ENCODE measurements at places on chromosomes 5 and 9.

- no peak for DNase-seq
These were observed 1466.0 kb upstream of the C9orf72 start for GRCh38 chr9:29039258-29039657.

DNA sequence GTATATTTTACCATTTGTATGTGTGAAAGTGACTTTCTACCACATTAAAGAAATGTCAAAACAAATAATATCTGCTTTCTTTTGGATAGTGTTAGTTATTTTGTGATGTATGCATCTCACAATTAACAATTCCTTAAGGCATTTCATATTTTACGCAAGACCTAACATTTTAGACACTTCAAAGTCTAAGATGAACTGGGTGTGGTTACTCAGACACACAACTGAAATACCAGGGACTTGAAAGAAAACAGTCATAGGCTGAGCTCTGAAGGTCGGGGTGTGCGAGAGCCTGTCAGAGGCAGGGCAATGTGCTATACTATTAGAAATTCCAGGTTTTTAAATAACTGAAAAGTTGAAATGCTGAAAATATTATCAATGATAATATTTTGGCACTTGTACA, 44.5 kb upstream of the ZNF622 start:
- DNase-seq, result no peak

GRCh38 chr9:35842795-35843194, 13.8 kb downstream of the TMEM8B start:
- no peak for DNase-seq

DNA sequence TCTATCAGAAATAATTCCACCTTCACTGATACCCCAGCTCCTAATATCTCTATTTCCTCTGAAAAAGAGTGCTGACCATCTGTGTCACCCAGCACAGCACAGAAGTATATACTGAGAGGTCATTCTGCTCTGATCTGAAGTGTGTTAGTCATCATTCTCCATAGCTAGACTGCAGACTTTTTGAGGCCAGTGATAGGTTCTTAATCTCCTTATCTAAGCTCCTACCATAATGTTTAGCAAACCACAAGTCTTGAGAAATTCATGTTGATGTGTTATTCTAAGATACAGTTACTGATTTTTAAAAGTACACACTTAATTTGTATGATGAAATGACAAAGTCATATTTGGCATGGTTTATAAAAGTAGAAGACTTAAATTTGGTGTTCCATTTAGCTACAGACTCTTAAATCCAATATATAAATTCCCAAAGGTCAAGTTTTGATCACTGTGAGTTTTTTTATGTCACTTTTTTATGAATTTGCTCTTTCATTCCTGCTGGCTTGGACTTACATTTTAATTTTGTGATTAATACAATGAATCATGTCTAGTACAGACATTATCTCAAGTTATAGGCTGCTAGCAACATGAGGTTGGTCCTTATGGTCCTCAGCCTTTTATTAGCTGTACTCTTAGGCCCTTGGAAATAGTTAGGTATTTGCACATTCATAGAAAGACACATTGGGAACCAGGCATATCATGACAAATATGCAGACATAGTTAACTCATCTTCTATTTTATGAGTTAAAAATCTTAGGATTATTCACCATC, 380.8 kb downstream of the EBF1 start:
- peak; percentile 91 for DNase-seq

DNA sequence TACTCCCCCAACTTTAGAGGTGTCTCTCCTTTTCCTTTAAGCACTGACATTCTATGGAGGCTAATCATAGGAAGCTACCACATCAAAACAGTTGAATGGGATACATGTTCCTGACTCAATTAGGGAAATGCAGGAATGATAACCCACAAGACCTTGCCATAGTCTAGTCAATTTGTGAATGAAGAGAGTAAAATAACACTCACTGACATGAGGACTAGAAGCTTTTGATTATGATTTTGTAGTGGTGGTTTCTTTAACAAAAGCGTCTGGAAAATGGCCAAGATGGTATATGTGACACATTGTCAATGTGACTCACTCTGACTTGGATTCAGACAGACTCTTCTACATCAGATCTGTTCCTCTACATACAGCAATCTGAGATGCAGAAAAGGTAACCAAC, 13.7 kb upstream of the PRELID2 start:
- DNase-seq, result peak; percentile 67

DNA sequence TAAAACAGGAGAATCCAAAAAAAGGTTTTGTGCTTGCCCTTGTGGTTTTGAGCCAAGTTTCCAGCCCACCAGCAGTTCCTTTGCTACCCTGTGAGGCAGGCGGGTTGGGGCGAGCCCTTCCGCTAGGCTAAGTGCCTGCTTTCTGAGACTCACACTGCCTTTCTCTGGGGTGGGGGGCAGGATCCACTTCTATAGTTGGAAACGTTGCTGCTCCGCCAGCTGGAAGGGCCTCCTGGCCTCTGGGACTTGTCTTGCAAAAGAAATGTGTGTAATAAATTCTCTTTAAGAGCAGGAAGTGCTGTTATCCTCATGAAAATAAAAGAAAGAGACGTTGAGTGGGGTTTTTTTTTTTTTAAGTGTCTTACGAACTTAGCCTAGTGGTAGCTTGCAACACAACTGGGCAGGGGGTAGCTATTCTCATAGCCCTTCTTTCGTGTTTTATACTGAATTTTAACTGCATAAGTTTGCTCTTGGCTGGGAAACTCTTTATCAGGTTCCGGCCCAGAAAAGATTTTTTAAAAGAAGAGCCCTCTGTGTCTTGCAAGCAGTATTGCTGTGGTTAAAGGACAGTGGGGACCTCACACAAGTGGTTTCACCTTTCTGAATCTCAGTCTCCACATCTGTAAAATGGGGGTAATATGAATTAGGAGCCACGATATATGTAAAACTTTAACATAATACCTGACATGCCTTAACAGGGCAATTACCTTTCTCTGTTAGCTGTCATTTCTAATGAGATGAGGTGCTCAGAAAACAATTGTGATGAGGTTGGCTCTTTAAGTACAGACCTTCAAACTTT, 19.8 kb downstream of the JADE2 start:
- no peak for DNase-seq

DNA sequence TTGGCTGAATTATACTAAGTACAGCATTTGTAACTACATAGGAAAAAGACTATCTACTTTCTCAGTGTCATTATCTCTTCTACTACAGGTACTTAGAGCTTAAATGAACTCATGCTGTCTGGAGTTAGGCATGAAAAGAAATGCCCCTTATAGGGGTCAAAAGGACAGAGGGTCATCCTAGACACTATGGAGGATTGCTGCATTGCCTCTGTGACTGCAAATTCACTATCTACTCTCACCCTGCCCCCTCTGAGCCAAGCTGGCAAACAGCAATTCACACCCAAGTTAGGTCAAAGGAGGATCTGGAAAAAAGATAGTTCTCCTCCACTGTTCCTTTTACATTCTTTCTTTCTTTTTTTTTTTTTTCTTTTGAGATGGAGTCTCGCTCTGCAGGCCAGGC, 36.7 kb downstream of the ANKRD31 start:
- DNase-seq, result no peak

DNA sequence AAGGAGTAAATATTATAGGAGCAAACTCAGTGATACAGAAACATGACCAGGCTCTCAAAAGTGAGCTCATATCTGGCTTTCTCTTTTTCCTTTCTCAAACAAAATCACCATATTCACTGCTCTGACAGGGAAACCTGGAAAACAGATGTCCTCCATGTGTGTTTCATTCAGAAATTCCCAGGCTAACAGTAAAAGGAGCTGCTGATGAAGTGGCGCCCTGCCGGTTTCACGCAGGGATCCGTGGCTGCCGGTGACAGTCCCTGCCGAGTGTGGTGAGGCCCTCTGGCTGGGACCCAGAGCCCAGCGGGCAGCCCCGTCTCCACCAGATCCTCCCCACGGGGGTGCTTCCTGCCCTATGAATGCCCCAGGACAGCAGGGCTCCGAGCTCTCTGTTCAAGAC, 208.1 kb downstream of the GNA14 start:
- peak; percentile 73 for DNase-seq

- DNase-seq, result peak; percentile 59
These were observed 5.5 kb downstream of the ANXA2R start for GRCh38 chr5:43034591-43034968.

- DNase-seq, result peak; percentile 18
These were observed 31.7 kb downstream of the AP3S1 start for GRCh38 chr5:115873392-115873791.

DNA sequence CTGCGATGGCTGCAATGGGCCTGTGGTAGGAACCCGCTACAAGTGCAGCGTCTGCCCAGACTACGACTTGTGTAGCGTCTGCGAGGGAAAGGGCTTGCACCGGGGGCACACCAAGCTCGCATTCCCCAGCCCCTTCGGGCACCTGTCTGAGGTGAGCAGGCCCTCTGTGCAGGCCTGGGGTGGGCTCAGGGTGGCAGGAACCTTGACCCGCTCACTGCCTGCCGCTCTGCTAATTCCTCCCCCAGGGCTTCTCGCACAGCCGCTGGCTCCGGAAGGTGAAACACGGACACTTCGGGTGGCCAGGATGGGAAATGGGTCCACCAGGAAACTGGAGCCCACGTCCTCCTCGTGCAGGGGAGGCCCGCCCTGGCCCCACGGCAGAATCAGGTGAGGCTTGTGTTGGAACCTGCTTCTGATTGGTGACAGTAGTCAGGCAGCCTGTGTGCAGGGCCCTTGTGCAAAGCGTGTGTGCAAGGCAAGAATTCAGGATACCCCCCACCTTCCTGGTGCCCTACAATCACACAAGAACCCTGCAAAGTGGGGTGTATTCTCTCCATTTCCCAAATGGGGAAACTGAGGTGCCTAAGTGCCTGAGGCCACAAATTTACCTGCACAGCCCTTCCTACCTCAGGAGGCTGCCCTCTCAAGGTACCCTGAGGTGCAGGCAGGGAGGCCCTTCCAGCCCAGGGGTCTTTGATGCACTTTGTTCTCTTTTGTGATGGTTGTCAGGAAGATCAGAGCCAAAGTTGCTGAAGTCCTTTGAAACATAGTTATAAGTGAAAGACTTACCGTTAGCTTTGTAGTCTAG, 3.4 kb downstream of the SQSTM1 start:
- no peak for DNase-seq

- DNase-seq, result no peak
These were observed 443.4 kb downstream of the DTWD2 start for GRCh38 chr5:118544887-118545449.

- DNase-seq, result no peak
These were observed 42.8 kb upstream of the RLN1 start for GRCh38 chr9:5382479-5382878.

GRCh38 chr5:417301-418161, 25.4 kb upstream of the EXOC3 start:
- DNase-seq, result no peak

DNA sequence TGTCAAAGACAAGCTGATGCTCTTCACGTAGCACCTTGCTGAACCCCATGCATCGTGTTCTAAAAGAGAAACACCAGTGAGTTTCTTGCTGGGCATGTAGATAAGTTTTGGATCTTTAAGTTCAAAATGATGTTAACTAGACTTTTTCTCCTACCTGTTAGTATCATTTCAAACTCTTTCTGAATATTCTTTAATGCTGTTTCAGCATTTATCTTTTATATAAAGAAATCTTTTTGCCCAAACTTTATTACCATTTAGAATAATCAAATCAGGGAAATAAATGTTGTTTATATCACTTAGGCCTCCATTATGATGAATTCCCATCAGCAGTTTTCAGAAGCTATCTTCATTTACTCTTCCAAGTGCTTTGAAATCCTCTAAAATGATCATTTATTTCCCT, 542.8 kb downstream of the CDH10 start:
- no peak for DNase-seq

DNA sequence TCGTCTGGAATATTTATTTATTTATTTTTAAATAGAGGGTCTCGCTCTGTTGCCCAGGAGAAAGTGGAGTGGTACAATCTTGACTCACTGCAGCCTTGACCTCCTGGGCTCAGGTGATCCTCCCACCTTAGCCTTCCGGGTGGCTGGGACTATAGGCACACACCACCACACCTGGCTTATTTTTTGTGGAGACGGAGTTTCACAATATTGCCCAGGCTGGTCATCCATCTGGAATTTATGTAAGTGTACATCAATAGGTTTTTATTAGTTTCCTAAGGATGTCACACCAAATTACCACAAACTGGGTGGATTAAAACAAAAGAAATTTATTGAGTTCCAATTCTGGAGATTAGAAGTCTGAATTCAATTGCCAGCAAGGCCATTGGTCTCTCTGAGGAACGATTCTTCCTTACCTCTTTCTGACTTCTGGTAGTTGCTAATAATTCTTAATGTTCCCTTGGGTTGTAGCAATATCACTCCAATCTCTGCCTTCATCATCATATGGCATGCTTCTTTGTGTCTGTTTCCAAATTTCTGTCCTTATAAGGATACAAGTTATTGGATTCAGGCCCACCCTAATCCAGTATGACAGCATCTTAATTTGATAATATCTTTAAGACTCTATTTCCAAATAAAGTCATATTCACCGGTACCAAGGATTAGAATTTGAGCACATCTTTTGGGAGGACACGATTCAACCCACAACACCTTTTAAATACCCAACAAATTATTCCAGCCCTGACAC, 16.3 kb upstream of the RAD23B start:
- DNase-seq, result no peak

- peak; percentile 38 for DNase-seq
These were observed 15.1 kb downstream of the PDLIM4 start for GRCh38 chr5:132272311-132273210.

- DNase-seq, result peak; percentile 85
These were observed 16.9 kb upstream of the COL5A1 start for GRCh38 chr9:134624621-134625181.

DNA sequence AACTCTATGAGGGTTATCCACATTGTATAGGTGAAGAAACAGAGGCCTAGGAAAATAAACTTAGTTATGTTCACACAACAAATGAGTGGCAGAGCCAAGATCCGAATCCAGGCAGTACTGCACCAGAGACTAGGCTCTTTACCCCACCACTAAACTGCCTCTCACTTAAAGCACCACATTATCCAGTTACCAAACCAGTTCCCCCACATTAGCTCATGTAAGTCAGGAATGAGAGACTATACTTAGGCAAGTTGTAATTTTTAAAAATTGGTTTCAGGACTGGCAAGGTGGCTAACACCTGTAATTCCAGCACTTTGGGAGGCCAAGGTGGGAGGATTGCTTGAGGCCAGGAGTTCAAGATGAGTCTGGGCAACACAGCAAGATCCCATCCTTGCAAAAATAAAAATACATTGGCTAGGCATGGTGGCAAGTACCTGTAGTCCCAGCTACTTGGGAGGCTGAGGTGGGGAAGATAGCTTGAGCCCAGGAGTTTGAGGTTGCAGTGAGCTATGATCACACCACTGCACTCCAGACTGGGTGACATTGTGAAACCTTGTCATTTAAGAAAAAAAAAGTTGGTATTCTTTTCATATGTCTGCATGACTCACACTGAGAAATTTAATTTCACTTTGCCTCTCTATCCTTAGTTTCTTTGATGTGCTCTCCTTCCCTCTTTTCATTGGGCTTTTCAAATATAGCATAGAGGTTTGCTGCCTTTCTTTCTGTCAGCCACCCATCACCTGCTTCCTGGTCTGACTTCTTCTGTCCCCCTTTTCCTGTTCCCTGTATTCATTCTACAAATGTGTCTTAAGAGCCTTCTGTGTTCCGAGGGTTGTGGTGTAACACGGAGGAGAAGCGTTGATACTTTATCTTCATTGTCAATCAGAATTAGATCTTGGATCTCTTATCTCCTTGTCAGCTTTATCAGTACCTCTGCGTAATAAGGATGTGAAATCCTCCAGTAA, 64.7 kb downstream of the ERMP1 start:
- no peak for DNase-seq

- DNase-seq, result no peak
These were observed 654.0 kb upstream of the ACO1 start for GRCh38 chr9:31730398-31730797.

Measured in brain microvascular endothelial cell (primary cell).